ENCODE measurements at places on chromosomes 1 and 21.

DNA sequence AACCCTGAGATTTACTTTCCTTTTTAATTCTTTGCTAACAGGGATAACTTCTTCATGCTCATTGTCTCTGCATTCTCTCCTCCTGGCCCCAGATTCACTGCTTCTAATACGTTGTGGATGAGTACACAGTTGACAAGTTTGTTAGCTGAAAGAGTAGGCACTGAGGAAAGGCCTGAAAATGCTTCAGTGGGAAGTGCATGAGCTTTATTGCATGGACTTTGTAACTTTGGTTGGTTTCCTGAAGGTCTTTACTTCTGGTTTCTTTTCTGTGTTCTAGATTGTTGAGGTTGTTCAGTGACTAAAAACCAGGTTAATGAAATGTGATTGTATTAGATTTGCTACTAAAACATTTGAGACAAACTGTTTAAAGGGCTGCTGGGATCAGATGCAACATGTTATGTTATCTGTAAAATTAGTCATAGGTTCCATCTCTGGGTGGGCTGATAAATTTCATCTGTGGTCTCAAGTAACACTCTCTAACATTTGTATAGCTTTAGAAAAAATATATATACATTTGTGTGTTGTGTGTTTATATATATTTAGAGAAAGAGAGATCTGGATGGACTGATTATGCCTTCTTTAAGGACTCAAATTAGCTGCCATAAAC, 19.1 kb downstream of the LRIG2 start:
- DNase-seq, result no peak

DNA sequence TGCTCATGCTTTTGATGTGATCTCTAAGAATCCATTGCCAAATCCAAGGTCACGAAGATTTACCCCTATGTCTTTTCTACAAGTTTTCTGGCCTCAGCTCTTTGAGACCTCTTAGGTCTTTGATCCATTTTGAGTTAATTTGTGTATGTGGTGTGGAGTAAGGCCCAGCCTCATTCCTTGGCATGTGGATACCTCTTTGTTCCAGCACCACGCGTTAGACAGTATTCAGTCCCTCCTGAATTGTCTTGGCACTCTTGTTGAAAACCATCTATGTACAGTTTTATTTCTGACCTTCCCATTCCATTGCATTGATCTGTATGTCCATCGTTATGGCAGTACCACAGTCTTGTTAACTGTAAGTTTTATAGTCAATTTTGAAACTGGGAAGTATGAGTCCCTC, 8.0 kb upstream of the FTCD start:
- DNase-seq, result no peak

- no peak for DNase-seq
Observed at GRCh38 chr1:204272505-204272904, 58.7 kb upstream of the GOLT1A start.

GRCh38 chr21:44815852-44816628, 1.8 kb downstream of the SUMO3 start:
- DNase-seq, result no peak

GRCh38 chr21:43362321-43362791, 64.6 kb downstream of the SIK1 start:
- peak; percentile 81 for DNase-seq

- no peak for DNase-seq
Observed at GRCh38 chr1:76381450-76382097, 307.0 kb downstream of the ST6GALNAC3 start.
